NCI-H2081 treated with DMSO at 0.1 percent for 48 hours (cell line): ENCODE measurements at places on chromosomes 4 and X.

- DNase-seq = no peak
Observed at GRCh38 chr4:105002278-105002677, 144.4 kb upstream of the TET2 start.

GRCh38 chrX:13167481-13168231 lies 123.2 kb upstream of the FAM9C start:
- peak; percentile 50 for DNase-seq

DNA sequence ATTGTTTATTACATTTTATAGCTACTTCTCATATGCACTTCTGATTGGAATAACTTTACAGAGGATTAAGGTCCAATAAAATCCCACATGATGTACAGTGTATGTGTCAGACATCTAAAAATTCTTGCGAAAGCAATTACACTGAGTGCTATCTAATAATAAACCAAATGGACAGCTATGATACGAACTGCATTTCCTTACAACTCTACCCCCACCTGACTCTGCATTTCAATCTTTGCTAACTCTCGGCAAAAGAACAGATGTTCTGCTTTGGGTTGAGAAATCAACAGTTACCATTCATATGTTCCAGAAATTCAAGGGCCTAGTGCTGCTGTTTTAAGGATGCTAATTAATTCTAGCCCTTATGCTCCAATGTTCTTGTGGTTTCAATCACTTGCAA lies 287.9 kb upstream of the NOCT start:
- DNase-seq = no peak

- DNase-seq = no peak
Observed at GRCh38 chr4:118397623-118397979, 44.8 kb upstream of the PRSS12 start.

DNA sequence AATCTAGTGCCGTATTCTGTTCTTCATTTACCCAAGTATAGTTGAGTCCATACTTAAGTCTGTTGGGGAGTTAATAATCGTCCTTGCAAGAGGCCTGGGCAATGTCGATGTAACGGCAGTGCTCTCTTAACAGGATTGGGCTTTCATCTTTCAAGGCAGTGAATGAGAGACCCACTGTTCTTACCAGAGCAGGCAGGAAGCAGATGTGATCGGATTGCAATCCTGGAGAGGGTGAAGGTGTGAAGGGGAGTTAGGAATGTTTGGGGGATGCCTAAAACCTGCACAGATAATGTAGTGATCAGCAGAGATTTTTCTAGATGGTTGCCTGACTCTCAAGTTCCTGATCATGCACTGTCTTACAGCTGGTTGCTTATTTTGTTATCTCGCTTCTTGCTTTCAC lies 308.4 kb downstream of the AFF2 start:
- DNase-seq = no peak

DNA sequence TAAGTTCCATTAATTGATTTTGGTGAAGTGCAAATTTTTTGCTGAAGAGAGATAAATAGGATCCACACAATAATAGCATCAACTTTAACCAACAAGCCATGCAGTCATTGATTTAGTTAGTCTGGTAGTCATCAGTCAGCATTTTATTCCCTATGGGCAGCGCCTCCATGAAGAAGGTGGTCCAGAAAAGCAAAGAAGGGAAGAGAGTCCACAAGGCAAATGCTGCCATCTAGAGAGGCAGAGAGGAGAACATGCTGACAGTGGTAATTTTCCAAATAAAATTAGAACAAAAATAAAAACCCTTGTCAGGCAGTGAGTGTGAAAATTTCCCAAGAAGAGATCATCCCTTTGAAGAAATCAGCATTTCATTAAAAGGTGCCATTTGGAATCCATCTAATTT lies 366.7 kb upstream of the FAM241A start:
- DNase-seq = no peak

- no peak for DNase-seq
Observed at GRCh38 chrX:108070891-108071290, 20.5 kb downstream of the PSMD10 start.

DNA sequence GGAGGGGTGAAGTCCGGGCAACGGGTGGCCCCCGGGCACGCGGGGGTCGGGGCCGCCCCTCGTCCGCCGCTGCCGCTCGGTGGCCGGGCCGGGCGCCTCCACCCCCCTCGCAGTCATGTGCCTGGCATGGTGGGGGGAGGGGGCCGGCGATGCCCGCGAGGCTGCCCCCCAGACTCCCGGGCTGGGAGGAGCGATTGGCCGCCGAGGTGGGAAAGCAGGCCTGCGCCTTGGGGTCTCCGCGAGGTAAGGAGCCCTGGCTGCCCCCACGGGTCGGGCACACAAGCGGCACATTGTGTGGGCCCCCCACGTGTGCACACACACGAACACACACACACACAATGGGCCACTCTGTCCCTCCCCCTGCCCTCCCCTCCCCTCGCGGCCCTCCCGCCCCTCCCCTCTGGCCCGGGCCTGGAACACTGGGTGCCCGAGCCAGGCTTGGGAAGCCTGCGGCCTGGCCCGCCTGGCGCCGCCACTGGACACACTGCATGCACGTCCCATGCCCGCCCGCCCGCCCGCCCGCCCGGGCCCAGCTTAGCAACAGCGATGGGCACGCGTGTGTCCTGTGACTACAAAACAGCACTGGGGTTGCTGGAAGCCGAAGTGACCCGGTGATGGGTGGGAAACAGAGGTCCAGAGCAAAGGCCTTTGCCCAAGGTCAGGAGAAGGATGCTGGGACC lies 1.3 kb downstream of the SLC6A8 start:
- DNase-seq = no peak

DNA sequence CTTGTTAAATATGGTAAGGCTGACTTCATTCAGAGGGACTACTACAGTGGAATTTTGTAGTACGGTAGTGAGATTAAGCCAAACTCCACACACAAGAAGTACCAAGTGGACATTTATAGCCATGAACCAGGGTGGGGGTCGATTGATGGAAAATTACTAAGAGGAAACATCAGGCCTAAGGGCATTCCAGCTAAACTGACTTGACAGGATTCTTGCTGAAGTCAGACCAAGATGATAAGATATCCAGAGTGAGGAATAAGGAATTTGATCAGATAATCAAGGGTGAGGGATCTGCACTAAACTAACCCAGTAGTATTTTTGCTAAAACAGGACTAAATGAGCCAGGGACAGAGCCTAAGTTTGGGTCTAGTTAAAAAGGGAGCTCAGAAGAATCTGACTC lies 597.5 kb downstream of the RPA4 start:
- no peak for DNase-seq

DNA sequence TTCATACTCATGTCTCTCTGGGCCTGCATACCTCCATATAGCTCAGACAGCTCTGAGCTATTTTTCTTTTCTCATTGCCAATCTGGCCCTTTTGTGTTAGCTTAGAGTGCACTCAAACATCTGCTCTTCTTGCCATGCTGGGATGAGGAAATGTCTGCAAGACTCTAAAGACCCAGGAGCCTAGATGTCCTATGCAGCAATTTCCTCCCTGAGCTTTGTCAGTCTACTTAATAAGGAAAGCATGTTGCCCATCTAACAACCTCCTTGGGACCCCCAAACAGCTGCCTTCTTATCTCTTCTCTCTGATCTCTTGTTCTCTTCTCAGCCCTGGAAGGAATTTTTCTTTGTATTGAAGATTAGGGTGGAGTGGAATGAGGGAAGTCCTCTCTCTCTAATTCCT lies 69.2 kb downstream of the UCHL1 start:
- no peak for DNase-seq

- no peak for DNase-seq
Observed at GRCh38 chrX:43505769-43506168, 150.3 kb upstream of the MAOA start.

GRCh38 chrX:71098302-71098701 lies 2.7 kb downstream of the FOXO4 start:
- DNase-seq = no peak

GRCh38 chr4:141913928-141914327 lies 277.5 kb downstream of the IL15 start:
- DNase-seq = no peak

- no peak for DNase-seq
Observed at GRCh38 chr4:151389311-151389710, 19.7 kb upstream of the FHIP1A start.

- DNase-seq = no peak
Observed at GRCh38 chr4:28759064-28759463, 1898.4 kb downstream of the STIM2 start.

GRCh38 chrX:16993791-16994318 lies 47.4 kb downstream of the REPS2 start:
- DNase-seq = no peak

DNA sequence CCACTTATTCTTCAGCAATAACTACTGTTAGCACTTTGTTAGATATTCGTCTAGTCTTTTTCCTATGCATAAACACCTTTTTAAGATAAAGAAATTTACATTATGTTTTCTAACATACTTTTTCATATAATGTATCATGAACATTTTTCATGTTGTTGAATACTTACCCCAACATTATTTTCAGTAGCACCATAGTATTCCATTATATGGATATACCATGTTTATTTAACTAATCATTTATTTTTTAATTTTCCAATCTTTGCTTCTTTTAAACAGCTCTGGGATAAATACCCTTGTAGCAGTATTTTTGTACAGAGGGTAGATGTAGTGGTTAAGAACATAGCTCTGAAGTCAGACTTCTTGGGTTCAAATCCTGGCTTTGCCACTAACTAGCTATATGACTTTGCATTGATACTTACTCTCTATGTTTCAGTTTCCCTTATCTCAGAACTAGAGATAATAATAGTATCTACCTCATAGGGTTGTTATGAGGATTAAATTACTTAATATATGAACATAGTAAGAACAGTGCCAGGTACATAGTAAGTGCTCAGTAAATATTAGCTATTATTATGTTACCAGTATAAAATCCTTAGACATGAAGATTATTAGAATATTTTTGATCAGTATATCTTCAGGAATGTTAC lies 11.3 kb downstream of the EXOC1 start:
- DNase-seq = no peak

- no peak for DNase-seq
Observed at GRCh38 chr4:57159866-57160265, 49.7 kb upstream of the IGFBP7 start.

GRCh38 chr4:176261481-176261880 lies 7.5 kb downstream of the ASB5 start:
- no peak for DNase-seq

- no peak for DNase-seq
Observed at GRCh38 chr4:135283934-135284333, 1082.3 kb upstream of the PABPC4L start.

DNA sequence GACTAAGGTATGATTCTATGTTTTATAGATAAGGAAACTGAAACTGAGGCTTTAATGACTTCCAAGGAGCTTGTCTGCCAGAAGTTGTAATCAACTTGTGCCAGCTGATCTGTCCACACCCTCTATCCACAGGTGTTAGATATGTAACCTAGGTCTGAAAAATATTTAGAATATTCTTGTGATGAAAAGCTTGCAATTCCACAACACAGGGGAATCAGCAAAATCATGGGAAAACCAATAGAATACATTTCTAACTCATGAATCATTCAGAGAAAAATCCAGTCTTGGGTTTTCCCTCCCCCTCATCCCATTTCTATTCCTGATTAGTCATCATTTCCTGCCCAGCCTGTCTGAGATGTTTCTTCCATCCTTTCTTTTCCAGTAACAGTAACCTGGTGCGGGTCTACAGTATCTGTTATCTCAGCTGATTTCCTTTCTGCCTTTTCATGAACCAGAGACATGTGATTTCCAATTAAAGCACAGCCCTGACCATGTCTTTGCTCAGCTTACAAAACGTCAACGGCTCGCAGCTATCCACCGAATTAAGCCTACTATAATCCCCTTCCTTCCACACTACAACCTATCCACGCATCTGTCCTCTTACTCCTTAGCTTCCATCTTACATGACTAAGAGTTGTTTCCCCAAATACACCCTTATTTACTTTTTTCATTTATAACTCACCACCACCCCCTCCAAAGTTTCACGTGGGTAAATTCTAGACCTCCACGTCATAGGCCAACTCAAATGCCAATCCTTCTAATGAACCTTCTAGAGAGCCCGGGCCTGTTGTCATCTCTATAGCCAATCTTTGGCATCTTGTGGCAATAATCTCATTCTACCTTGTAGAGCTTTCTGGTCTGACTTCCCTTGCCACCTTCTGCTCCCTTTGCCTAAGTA lies 961 bp upstream of the NOCT start:
- no peak for DNase-seq

DNA sequence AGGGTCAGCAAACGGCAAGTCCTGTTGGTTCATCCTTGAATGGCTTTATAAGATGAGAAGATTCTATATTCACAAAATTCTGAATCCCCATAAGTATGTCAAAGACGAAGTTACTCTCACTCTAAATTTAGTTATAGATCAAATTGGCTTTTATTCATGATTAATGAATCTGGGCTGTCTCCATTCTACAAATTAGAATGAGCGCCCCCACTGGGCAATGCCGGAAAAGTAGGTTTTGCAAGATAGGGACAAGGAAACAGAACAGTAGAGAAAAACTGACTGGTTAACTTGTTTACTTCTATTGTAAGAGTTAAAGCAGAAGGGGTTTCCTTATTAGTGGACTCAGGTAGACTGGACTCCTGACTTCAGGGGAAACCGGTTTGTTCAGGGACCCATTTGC lies 100.3 kb downstream of the F11 start:
- no peak for DNase-seq

DNA sequence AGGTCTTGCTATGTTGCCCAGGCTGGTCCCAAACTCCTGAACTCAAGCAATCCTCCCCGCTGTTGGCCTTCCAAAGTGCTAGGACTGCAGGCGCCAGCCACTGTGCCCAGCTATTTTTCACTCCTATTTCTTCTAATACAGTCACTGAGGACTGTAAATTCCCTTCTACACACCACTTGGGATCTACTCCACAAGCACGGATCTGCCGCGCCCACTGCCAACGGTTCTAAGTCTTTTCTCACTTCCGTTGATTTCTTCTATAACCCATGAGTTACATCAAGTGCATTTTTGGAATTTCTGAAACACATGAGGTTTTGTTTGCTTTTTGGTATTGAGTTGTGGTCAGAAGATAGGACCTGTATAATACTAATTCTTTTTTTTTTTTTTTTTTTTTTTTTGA lies 48.6 kb downstream of the FAM53A start:
- DNase-seq = no peak

- no peak for DNase-seq
Observed at GRCh38 chr4:140186651-140187315, 32.8 kb upstream of the MAML3 start.
